Caki2 (cell line): ENCODE measurements at places on chromosomes 1 and 21.

GRCh38 chr1:42831273-42831672 lies 14.1 kb upstream of the SVBP start:
- DNase-seq = no peak

- no peak for DNase-seq
Measured at GRCh38 chr1:206015071-206015470, 8.6 kb downstream of the CTSE start.

DNA sequence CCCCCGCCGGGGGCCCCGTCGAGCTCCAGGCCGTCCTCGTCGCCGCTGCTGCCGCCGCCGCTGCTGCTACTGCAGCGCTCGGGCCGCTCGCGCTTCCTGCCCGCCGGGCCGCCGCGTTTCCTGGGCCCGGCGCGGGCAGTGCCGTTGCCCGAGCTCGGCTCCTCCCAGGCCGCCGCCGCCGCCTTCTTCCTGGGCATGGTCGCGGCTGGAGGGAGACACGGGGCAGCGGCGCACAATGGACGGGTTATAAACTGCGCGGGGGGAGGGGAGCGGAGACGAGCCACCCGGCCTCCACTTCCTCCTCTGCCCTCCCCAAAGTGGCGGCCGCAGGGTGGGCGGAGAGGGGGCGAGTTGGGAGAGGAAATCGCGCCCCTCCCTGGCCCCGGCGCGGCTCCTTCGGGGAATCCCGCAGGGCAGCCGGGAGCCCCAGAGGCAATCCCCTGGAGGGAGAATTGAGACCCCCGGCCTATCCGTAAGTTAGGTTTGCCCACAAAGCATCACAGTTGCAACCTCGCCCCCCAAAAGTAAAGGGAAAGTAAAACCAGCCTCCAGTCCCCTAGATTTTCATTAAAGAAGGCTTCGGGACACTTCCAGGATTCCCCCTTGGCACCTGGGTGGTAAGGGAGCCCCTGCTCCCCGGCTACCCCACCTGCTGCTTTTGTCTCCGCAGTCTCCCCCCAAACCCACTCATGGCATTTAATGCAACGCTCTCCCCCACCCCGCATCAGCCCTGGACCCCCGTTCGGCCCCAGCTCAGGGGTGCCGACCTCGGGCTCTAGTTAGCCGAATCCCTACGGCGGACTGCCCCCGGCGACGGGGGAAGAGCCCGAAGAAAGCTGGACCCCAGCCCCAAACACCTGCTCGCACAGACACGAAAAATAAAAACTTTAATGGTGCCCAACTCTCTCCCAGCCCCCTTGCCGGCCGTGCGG lies 893 bp downstream of the RCC2 start:
- DNase-seq = peak; percentile 78

DNA sequence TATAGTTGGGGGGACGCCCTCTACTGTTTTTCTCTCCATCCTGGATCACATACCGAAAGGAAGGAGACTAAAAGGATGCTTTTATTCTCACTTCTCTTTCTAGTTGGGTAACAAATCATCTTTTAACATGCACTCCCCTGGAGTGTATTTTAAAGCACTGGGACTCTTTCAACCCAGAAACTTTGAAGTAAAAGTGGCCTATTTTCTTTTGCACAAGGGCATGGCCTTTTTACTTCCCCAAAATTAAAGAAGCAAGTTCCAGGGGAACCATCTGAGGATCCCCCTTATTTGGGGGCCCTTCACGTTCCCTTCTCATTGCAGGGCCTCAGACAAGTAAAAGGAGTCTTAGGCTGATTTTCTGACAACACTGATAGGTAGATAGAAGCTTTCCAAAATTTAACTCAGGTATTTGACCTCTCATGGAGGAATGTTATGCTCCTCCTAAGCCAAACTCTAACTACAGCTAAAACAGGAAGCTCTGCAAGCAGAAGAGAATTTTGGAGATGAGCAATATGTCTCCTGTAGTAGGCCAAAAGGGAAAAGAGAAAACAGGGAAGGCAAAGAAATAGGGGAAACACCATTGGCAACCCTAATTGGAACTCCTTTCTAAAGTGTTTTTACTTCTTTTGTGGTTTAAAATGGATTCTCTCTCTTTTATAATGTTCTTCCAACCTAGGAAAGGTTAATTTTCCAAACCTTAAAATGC lies 8.9 kb upstream of the CD46 start:
- no peak for DNase-seq

DNA sequence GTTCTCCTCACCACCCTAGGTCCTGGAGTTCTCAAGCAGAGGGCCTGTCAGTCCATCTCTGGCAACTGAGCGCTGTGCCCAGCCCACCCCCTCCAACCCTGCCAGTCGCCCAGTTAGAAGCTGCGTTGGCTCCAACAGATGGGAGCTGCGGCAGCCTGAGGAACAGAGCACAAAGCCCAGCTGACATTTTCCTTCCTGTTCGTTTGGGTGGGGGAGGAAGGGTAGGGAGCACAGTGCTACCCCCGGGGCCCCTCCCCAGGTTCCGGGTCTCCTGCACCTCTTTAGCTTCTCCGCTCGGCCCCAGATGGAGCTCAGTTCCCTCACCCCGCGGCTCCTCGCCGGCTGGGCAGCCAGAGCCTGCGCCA lies 1.4 kb downstream of the LRRN2 start:
- DNase-seq = no peak

DNA sequence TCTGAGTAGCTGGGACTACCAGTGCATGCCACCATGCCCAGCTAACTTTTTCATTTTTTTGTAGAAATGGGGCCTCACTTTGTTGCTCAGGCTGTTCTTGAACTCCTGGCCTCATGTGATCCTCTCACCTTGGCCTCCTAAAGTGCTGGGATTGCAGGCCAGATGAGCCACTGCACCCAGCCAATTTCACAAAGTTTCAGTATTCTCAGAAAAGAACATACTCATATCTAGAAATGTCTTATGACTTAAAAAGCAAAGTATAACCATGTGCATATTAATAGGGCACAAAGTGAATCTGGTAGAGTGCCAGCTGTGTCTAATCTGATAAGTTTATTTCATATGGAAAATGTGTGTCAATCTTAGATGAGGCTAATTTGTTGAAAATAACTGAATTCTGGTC lies 87.5 kb upstream of the CACYBP start:
- DNase-seq = no peak

DNA sequence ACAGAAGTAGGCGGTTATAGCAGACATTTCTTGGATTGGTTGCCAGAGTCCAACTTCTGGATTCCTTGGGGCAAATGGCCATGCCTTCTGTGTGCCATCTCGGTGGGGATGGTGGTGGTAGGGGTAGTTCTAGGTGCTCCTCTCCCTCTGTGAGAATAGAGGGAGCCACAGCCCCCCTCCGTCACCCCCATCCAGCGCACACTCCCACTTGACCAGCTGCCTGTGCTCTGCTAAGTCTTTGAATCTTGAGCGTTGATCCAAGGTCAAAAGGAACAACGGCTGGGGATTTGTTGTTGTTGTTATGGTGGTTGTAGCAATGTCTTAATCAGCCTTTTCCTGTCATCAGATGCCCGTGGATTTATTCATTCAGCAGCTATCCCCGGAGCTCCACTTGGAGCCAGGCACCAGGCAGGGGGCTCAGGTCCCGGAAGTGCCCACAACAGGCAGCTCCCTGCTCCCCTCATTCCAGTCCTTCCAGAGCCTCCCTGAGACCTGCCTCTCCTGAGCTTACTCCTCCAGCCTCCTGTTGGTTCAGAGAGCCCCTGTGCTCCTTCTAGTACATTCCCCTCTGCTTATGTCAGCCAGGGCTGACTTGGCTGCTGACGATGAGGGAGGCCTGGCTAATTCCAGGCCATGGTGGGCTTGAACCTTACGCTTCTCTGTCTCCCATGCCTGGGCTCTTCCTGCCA lies 146.6 kb upstream of the WNT4 start:
- DNase-seq = no peak

- DNase-seq = no peak
Measured at GRCh38 chr1:24966724-24967346, 36.8 kb upstream of the RUNX3 start.

DNA sequence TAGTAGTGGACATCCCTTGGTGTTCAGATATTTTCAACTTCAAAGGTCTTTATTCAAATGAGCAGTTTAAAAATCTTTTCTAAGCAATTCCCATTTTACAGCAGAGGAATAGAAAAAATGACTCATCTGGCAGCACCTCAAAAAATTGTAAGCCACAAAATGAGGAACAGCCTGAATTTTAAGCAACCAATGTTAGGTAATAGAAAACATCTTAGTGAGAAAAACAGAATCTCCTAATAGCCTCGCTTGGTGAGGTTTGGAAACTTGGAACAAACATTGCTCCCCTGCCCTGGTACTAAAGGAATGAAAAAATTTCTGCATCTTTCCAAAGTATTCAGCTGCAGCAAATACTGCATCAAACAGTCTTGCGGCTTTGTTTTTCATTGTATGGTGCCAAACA lies 264.4 kb downstream of the NTNG1 start:
- DNase-seq = no peak

GRCh38 chr1:109630898-109631512 lies 11.4 kb downstream of the AMPD2 start:
- DNase-seq = no peak

DNA sequence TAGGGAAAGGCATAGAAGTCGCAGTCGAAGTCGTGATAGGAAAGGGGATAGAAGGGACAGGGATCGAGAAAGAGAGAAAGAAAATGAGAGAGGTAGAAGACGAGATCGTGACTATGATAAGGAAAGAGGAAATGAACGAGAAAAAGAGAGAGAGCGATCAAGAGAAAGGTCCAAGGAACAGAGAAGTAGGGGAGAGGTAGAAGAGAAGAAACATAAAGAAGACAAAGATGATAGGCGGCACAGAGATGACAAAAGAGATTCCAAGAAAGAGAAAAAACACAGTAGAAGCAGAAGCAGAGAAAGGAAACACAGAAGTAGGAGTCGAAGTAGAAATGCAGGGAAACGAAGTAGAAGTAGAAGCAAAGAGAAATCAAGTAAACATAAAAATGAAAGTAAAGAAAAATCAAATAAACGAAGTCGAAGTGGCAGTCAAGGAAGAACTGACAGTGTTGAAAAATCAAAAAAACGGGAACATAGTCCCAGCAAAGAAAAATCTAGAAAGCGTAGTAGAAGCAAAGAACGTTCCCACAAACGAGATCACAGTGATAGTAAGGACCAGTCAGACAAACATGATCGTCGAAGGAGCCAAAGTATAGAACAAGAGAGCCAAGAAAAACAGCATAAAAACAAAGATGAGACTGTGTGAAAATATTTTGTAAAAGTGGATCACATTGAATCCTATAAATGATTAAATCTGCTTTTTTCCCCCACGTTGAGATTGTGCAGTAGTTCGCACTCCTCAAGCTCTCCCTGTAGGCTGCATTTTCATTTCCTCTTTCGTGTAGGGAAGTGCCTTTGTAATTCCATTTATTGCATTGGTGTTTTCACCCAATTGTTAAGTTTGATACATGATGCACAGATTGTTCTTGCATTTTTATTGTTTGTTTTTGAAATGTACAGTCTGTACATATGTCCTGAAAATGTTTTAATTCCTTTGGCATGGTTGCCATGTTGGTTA lies 7.5 kb downstream of the PRPF38B start:
- no peak for DNase-seq

DNA sequence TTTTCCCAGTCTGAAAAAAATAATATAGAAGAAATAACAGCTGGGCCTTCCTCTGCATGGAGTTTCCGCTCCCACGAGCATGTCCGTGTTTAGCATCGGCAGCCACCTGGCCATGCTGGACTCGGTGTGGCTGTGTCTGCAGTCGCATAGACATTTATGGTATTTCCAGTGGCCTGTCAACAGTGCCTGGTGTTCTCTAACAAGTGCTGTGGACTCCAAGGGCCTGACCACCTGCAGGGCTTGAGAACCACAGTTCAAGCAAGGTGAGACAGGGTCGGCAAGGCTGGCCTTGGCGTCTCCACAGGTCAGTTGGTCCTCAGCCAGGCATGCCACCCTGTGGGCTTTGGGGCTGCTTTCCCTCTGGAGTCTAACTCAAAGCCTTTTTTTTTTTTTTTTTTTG lies 124.8 kb downstream of the PGBD5 start:
- DNase-seq = no peak

- DNase-seq = no peak
Measured at GRCh38 chr1:114152508-114153260, 985 bp downstream of the SYT6 start.

- no peak for DNase-seq
Measured at GRCh38 chr1:194176212-194176611, 989.8 kb upstream of the B3GALT2 start.

DNA sequence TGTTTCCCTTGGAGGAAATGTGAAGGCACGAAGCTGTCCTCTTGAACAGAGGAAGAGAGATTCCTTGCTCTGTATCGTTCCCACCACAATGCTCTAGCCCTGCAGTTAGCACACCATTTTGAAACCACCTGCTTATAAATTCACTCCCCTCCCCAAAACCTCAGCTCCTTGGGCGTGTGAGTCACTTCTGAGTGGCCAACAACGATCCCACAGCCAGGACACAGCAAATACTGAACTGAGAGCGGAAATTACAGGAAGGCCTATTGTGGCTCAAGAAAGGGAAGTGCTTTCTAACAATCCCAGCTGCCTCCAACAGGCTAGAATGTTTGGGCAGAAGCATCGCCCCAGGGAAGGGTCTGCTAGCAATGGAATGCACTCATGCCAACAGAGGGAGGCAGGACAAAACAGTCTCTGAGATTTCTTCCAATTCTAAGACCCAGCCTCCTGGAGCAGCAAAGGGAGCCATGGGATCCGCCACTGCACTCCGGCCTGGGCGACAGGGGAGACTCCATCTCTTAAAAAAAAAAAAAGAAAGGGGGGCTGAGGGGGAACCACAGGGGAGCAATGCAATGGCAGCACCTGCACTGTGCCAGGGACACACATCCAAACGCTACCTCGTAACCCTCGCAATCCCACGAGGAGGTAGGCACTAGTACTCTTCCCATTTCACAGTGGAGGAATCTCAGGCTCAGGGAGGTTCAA lies 1.9 kb downstream of the TMEM53 start:
- DNase-seq = no peak

DNA sequence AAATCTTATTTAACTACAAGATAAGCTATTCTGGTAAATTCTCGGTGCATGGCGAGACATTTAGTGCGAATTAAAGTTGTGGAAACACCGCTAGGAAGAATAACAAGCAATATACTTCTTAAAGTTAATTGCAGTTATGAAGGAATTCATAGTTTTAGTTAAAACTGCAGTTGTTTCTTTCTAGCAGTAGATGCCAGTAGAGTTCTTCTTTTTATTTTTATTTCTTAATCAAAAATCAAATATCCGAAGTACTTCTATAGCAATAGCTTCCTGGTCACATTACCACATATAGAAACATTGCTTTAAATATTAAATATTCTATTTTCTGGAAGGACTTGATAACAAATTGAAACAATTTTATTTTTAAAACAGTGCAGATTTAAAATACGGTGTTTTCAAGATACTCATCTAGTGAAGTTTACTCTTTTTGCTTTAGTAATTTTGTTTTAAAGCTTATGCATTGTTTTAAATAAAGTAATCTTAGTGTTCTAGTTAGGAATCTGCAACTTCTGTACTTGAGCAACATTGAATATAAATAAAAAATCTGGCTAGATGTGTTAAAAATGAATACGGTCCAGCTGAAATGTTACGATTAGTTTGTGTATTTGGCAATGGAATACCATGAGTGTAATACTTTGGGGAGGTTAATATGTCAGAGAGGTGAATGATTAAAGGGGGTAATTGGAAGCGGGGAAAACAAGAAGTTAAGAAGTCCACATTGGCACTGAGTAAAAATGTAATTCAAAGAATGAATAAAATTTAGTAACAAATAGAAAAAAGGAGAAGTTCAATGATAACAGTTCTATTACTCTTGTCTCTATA lies 2.7 kb upstream of the PRKACB start:
- DNase-seq = peak; percentile 8
